ENCODE measurements at places on chromosomes 12 and 14. TPM values are rescaled to one million over a fixed set of nuclear protein-coding genes. Genes with fewer than 3 reads are reported as not detected.

The PSMA3 gene
- 83.3 TPM for total RNA-seq

The DLGAP5 gene
- total RNA-seq, result not detected

The ERP27 gene
- total RNA-seq, result not detected

The HOXC10 gene
- total RNA-seq, result not detected

The NYNRIN gene
- total RNA-seq, result 23.1 TPM

The BATF gene
- total RNA-seq, result not detected

The LTB4R gene
- total RNA-seq, result 3.6 TPM

The TAS2R8 gene
- total RNA-seq, result not detected

The SDR9C7 gene
- total RNA-seq, result not detected

The DDX11 gene
- 27.9 TPM for total RNA-seq

The NCOR2 gene
- total RNA-seq, result 134 TPM

DNA sequence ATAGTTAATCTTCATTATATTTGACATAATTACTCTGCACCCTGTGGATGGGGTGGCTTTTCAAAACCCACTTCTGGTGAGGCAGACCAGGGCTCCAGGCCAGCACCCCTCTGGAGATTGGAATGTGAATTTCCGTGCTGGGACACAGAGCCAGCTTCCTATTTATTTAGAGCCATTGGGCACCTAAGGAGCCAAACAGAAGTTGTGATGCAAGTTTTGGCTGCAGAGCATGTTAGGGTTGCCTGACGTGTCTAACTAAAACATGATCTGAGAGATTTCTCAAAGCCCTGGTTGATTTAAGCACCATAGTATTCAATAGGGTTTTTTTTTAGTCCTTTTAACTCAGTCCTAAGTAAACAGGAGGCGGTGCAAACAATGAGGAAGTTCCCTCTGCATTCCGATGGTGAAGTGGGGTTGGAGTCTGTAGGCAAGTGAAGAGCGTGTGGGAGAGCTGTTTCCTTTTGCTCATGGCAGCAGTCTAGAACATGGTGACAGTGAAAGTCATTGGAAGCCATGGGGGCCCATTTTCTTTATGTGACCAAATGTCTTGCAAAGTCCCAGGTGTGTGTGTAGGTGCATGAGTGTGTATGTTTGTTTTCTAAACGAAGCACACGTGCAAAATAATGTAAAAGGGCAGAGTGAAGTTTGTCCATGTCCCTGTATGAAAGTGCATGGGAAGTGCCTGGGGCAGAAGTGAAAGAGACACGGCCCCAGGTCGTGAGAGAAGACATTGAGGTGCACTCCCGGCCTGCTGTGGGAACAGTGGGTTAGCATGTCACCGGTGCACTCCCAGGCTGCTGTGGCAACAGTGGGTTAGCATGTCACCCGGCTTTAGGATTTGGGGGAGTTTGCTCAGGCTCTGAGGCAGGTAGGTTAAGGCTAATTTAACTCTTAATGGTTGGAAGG is 117.7 kb downstream of the PRKCH start:
- no peak overlapping the region for H3K27ac ChIP-seq
- no peaks in the 10 kb centered on the region for H3K27me3 ChIP-seq
- no peak overlapping the region for H3K4me3 ChIP-seq
- peaks cover 6% of the 10 kb centered on the region for H3K4me1 ChIP-seq

- no peak for DNase-seq
- no peak overlapping the region for H3K4me3 ChIP-seq
- no peaks in the 10 kb centered on the region for H3K36me3 ChIP-seq
- no peak overlapping the region for H3K27ac ChIP-seq
Measured at GRCh38 chr14:100840286-100841065, 14.6 kb downstream of the MEG3 start.

DNA sequence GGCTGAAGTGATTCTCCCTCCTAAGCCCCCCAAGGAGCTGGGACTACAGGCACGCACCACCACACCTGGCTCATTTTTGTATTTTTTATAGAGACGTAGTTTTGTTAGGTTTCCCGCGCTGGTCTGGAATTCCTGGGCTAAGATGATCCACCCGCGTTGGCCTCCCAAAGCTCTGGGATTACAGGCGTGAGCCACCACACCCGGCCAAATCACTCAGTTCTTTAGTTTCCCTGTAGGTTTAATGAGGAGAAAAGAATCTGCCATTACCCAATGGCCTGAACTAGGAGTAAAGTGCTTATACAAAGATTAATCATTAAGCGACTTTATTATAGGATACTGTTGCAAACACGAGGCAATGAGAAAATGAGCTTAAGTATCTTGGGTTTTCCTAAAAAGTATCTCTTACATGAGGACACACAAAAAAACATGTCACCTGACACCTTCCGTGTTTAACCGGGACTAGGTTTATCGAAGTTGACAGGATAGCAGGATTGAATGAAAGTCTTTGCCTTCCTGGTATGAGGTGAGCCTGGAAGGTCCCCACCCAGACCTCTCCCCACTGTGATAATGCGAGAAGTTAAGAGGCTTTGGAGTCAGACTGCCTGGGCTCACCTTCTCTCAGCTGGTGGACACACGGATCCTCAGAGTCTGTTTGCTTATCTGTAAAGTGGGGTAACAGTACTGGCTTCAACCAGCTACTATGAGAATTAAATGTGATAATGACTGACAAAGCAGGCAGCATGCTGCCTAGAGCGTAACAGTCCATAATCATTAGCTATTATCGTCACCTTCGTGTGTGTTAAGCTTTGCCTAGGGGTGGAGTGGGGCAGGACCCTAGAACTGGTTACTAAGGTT is 133.5 kb upstream of the KRAS start:
- H3K4me3 ChIP-seq, result peak overlapping the region; percentile 84
- H3K27me3 ChIP-seq, result no peaks in the 10 kb centered on the region

- H3K27ac ChIP-seq, result no peak overlapping the region
- DNase-seq, result no peak
- H3K4me1 ChIP-seq, result no peaks in the 10 kb centered on the region
- H3K36me3 ChIP-seq, result no peaks in the 10 kb centered on the region
- H3K4me3 ChIP-seq, result no peak overlapping the region
Measured at GRCh38 chr12:57918147-57918546, 23.2 kb upstream of the ATP23 start.

DNA sequence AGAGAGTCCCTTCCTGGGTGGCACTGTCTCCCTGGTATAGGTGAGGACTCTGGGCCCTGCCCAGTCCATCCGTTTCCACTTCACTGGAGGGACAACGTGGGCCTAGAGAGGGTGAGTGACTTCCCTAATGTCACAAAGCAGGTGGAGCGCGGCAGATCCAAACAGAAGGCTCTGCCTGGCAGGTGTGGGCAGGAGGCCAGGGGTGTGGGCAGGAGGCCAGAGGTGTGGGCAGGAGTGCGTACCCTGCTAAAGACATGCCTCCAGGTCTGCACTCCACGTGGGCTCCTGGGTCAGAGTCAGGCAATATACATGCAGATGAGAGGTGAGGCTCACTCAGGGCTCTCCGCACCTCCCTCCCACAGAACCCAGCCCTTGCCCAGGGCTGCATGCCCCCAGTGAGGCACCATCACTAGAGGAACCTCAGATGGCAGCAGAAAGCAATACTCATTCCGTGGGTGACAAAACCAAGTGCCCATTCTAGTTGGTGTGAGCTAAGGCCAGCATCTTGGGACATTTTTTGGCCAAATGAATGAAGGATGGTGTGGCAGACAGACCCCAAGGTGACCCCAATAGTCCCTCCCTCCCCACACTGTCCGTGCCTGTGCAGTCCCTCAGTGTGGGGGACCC is 271.6 kb upstream of the RTL1 start:
- H3K27me3 ChIP-seq, result no peaks in the 10 kb centered on the region
- H3K36me3 ChIP-seq, result no peaks in the 10 kb centered on the region
- no peak overlapping the region for H3K4me3 ChIP-seq

DNA sequence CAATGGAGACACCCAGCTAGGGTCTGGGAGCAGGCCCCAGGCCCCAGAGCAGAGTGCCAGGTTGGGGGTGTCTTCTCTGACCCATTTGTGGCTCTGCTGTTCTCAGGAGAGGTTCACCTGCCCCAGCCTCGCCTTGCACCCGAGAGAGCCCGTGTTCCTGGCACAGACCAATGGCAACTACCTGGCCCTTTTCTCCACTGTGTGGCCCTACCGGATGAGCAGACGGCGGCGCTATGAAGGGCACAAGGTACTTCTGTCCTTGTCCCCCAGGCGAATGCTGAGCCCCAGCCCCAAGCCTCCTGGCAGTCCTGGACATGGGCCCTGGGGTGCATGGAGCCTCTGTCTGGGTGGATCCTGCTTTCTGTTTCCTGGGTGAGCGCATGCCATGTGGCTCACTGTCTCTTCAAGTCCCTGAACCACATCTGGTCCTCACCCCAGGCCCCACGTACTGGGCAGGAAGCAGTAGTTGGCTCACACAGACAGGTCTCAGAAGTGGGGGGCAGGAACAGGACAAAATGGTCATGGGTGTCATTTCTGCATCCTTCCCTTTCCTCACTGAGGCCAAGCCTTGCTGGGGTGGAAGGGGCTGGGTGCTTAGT is 58.2 kb downstream of the BEGAIN start:
- H3K36me3 ChIP-seq, result peaks cover 13% of the 10 kb centered on the region
- no peak for DNase-seq
- no peak overlapping the region for H3K27ac ChIP-seq

DNA sequence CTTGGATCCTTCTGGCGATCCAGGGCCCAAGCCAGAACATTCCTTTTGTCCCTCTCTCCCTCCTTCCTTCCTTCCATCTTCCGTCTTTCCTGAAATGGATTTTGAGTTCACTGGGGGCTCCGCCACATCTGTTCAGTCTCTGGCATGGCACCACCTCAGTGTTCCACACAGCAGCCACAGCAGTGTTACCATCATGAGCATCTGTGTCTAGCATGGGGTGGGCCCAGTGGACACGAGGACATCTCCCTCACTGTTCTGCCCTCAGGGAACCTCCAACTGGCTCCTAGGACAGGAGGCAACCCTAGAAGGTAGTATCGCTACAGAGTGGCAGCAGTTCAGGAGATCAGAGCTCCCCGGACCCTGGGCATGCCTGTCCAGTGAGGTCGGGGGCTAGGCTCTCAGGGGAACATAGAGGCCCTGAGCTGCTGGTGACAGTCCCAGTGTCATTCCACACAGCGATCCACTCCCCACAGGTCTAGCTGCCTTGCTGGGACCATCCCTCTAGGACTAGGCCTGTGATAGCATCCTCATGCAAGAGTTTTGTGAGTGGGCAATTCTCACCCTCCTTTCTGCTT is 59.0 kb downstream of the GALNT16 start:
- H3K27ac ChIP-seq, result no peak overlapping the region
- DNase-seq, result peak; percentile 51
- no peaks in the 10 kb centered on the region for H3K36me3 ChIP-seq
- no peak overlapping the region for H3K4me3 ChIP-seq
- H3K27me3 ChIP-seq, result no peaks in the 10 kb centered on the region
- no peaks in the 10 kb centered on the region for H3K4me1 ChIP-seq

GRCh38 chr12:42862055-42862454 is 272.5 kb upstream of the PRICKLE1 start:
- no peak overlapping the region for H3K27ac ChIP-seq
- DNase-seq, result no peak
- H3K27me3 ChIP-seq, result no peaks in the 10 kb centered on the region
- H3K4me1 ChIP-seq, result no peaks in the 10 kb centered on the region
- H3K36me3 ChIP-seq, result no peaks in the 10 kb centered on the region

DNA sequence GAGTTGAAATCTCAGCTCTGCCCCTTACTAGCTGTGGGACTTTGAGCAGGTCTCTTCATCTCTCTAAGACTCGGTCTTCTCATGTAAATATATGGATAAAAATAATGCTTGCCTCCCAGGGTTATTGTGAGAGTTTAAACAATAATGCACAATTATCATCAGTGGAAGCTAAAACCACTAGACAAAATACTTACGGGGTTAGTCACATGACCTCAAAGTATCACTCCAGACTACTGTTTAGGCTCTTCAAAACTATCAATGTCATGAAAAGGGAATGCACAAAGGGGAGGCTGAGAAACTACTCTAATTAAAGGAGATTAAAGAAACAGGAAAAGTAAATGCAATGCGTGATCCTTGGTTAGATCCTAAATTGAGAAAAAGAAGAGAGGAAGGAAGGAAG is 24.5 kb upstream of the TSPAN11 start:
- no peaks in the 10 kb centered on the region for H3K36me3 ChIP-seq
- H3K27me3 ChIP-seq, result no peaks in the 10 kb centered on the region
- no peak for DNase-seq
- H3K4me3 ChIP-seq, result no peak overlapping the region
- H3K27ac ChIP-seq, result no peak overlapping the region

DNA sequence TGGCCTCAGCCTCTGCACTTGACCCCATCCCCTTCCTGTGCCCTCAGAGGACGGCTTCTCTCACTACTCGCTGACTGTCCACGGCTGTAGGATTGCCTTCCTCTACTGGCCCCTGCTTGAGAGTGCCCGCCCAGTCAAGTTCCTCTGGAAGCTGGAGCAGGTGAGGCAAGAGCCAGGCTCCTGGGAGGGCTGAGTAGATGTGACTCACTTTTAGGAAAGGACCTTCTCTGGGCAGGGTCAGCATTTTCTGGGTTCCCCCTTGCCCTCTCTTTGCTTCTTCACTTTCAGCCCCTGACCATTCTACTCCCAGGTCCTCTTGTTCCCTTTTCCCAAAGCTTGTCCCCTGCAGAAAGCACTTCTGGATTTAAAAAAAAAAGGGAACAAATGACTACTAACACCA is 7.7 kb downstream of the CLSTN3 start:
- H3K36me3 ChIP-seq, result peaks cover 26% of the 10 kb centered on the region
- no peak for DNase-seq
- H3K27me3 ChIP-seq, result no peaks in the 10 kb centered on the region
- H3K27ac ChIP-seq, result no peak overlapping the region
- H3K4me3 ChIP-seq, result no peak overlapping the region
- H3K4me1 ChIP-seq, result no peaks in the 10 kb centered on the region

GRCh38 chr14:91983588-91983987 is 36.1 kb upstream of the FBLN5 start:
- H3K27me3 ChIP-seq, result no peaks in the 10 kb centered on the region
- DNase-seq, result no peak
- H3K36me3 ChIP-seq, result no peaks in the 10 kb centered on the region
- H3K27ac ChIP-seq, result no peak overlapping the region

DNA sequence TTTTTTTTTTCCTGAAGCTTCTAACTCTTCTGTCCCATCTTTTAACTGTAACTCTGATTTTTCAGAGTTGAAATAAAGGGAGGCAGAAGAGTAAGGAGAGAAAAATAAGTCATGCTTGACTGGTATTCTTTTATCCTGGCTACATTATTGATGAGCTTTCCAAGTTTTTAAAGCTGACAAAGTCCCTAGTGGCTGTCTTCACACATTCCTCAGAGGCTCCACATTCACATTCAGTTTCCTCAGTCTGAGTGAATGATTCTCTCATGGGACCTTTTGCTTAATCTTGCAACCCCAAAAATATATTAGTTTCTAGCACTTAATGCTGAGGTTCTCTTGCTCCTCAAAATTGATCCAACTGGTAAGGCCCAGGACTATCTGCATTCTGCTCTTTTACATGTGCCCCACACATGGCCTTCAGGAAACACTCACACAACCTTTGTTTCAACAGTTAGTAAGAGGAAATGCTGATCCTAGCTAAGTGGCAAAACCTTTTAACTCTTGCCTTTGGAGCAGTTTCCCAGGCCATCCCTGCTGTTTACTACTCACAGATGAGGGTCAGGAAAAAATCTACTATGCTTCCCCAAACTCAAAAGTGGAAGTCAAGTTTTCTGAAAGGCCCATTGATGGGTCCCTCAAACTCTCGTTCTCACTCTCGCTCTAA is 61.7 kb upstream of the SLC6A15 start:
- DNase-seq, result no peak
- no peak overlapping the region for H3K27ac ChIP-seq
- no peaks in the 10 kb centered on the region for H3K27me3 ChIP-seq
- no peaks in the 10 kb centered on the region for H3K36me3 ChIP-seq
- no peak overlapping the region for H3K4me3 ChIP-seq
- H3K4me1 ChIP-seq, result no peaks in the 10 kb centered on the region

- no peak for DNase-seq
- no peak within 1 kb of the TSS for H3K27ac ChIP-seq
- no peak within 1 kb of the TSS for H3K4me3 ChIP-seq
Measured at GRCh38 chr14:100726550-100727085, at the start of gene DLK1. Gene DLK1 (plus strand): TSS chr14:100726892. CDS start chr14:100727069, 177 bp downstream.
